Transverse colon (tissue), 4 donors: ENCODE measurements at places on chromosomes 3 and 15.

- H3K4me1 ChIP-seq: no peaks in the 10 kb centered on the region
- peak; percentile 17 for DNase-seq
- no peaks in the 10 kb centered on the region for H3K27me3 ChIP-seq
- H3K27ac ChIP-seq: no peak overlapping the region
- H3K36me3 ChIP-seq: no peaks in the 10 kb centered on the region
Observed at GRCh38 chr3:85821130-85821756, 862.5 kb downstream of the CADM2 start.

DNA sequence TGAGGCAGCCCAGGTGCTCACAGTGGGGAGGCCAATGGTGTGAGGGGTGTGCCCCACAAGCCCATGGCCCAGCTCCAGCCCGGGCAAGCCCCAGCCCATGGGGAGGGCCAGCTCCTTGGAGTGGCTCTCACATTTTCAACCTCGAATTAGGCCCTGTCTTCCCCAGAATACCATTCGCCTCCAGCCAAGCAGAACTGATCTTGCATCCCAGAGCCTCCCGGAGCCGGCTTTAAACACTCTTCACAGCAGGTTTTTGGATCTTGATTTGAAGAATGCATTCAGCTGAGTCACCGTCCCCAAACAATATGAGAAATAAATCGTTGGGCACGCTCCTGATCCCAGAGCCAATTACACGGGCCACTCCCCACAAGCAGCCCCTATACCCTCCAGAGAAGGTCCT is 23.7 kb downstream of the TPRA1 start:
- DNase-seq: no peak
- no peak overlapping the region for H3K4me3 ChIP-seq
- H3K4me1 ChIP-seq: no peaks in the 10 kb centered on the region
- H3K36me3 ChIP-seq: no peaks in the 10 kb centered on the region

DNA sequence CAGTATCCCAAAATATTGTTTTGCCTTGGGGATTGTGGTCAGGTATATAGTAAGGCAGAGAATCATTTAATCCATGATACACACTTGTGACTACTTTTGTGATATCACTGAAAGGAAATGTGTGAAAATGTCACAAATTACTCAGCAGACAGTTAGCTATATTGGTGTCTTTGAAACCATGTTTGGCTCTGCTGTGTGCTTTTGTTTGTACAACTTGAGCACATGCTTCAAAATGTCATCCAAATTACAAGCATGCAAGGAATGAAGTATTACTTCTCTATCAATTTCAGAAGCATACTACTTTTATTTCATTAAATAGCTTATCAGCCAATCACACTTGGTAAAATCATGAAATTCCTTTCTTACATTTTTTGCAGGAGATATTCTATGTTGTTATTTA is 619.0 kb upstream of the AGTR1 start:
- no peaks in the 10 kb centered on the region for H3K36me3 ChIP-seq
- no peak overlapping the region for H3K4me3 ChIP-seq
- DNase-seq: no peak
- no peaks in the 10 kb centered on the region for H3K4me1 ChIP-seq

- H3K36me3 ChIP-seq: no peaks in the 10 kb centered on the region
- DNase-seq: no peak
- H3K4me1 ChIP-seq: peaks cover 53% of the 10 kb centered on the region
- H3K27ac ChIP-seq: peak overlapping the region; percentile 98
Observed at GRCh38 chr3:33438881-33439545, 1.2 kb downstream of the UBP1 start.

DNA sequence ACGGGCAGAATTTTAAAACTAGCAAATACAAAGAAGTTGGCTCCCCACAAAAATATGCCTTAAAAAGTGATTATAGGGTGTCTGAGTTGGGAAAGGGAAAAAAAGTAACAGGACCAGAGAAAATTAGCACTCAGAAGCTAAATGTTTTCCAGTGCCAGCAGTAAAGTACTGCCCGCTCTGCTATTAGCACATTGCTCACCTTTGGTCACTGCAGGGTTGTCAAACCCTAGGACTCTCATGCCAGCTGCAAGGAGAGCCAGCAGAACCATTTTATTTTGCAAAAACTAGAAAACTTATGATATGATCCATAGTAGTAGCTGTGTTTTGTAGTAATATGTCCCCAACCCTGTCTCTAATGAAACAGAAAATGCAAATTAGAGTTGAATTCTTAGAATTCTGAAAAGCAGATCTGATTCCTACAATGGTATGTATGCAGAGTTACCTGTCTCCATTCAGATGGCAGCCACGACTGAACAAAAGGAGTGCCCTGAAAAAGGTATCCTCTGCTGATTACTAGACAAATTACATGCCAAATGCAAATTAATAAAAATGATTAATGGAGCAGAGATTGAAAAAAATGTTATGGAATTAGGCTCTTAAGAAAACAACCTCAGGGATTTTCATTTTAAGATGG is 150.3 kb downstream of the SNRK start:
- no peak overlapping the region for H3K27ac ChIP-seq
- H3K36me3 ChIP-seq: no peaks in the 10 kb centered on the region
- no peak for DNase-seq
- H3K4me3 ChIP-seq: no peak overlapping the region

- no peak overlapping the region for H3K27ac ChIP-seq
- H3K4me3 ChIP-seq: no peak overlapping the region
- DNase-seq: no peak
- H3K36me3 ChIP-seq: no peaks in the 10 kb centered on the region
Observed at GRCh38 chr15:93920204-93920603, 311.2 kb upstream of the MCTP2 start.

- no peak overlapping the region for H3K27ac ChIP-seq
- H3K27me3 ChIP-seq: no peaks in the 10 kb centered on the region
- no peak for DNase-seq
Observed at GRCh38 chr15:78142332-78142731, 6.8 kb upstream of the IDH3A start.

GRCh38 chr3:23170291-23170690 is 32.8 kb upstream of the UBE2E2 start:
- H3K4me3 ChIP-seq: no peak overlapping the region
- no peaks in the 10 kb centered on the region for H3K36me3 ChIP-seq
- no peaks in the 10 kb centered on the region for H3K4me1 ChIP-seq
- H3K27me3 ChIP-seq: no peaks in the 10 kb centered on the region
- DNase-seq: no peak
- H3K27ac ChIP-seq: no peak overlapping the region

GRCh38 chr15:92813485-92813884 is 86.6 kb upstream of the CHD2 start:
- peaks cover 43% of the 10 kb centered on the region for H3K4me1 ChIP-seq
- no peak overlapping the region for H3K27ac ChIP-seq
- H3K36me3 ChIP-seq: no peaks in the 10 kb centered on the region

GRCh38 chr3:169907944-169908343 is 3.4 kb upstream of the SAMD7 start:
- DNase-seq: no peak
- no peak overlapping the region for H3K4me3 ChIP-seq
- H3K36me3 ChIP-seq: no peaks in the 10 kb centered on the region
- H3K27ac ChIP-seq: no peak overlapping the region

GRCh38 chr15:61425934-61426333 is 196.8 kb upstream of the RORA start:
- no peak for DNase-seq
- H3K4me3 ChIP-seq: no peak overlapping the region
- no peaks in the 10 kb centered on the region for H3K4me1 ChIP-seq
- H3K27ac ChIP-seq: no peak overlapping the region

- no peak for DNase-seq
- H3K27me3 ChIP-seq: no peaks in the 10 kb centered on the region
- no peaks in the 10 kb centered on the region for H3K36me3 ChIP-seq
- H3K4me3 ChIP-seq: no peak overlapping the region
Observed at GRCh38 chr3:192907784-192908183, 9.9 kb downstream of the MB21D2 start.

- no peaks in the 10 kb centered on the region for H3K36me3 ChIP-seq
- no peaks in the 10 kb centered on the region for H3K27me3 ChIP-seq
- no peak for DNase-seq
- no peak overlapping the region for H3K4me3 ChIP-seq
- no peak overlapping the region for H3K27ac ChIP-seq
Observed at GRCh38 chr3:10936686-10937085, 55.9 kb upstream of the SLC6A1 start.

- no peaks in the 10 kb centered on the region for H3K27me3 ChIP-seq
- no peaks in the 10 kb centered on the region for H3K36me3 ChIP-seq
- no peaks in the 10 kb centered on the region for H3K4me1 ChIP-seq
- DNase-seq: no peak
- no peak overlapping the region for H3K4me3 ChIP-seq
Observed at GRCh38 chr3:114294940-114295480, 1.2 kb downstream of the TIGIT start.

DNA sequence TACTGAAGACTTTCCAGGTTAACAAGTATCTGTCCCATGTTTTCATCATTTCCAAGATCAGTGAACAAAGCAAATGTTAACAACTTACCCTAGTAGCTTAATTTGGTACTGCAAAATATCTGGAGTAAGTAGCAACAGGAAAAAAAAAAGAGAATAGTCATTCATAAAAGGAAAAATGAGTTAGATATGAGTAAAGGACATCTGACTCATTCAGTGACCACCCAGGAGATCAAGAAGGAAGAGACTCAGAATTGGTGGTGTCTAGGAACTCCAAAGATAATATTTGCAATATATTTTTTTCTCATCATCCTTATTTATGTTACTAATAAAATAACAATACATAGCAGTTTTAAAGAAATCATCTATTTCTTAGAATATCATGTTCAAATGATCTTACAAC is 253.8 kb upstream of the COL8A1 start:
- no peak for DNase-seq
- H3K36me3 ChIP-seq: no peaks in the 10 kb centered on the region
- H3K27me3 ChIP-seq: no peaks in the 10 kb centered on the region
- no peak overlapping the region for H3K27ac ChIP-seq
- H3K4me1 ChIP-seq: no peaks in the 10 kb centered on the region
- H3K4me3 ChIP-seq: no peak overlapping the region

DNA sequence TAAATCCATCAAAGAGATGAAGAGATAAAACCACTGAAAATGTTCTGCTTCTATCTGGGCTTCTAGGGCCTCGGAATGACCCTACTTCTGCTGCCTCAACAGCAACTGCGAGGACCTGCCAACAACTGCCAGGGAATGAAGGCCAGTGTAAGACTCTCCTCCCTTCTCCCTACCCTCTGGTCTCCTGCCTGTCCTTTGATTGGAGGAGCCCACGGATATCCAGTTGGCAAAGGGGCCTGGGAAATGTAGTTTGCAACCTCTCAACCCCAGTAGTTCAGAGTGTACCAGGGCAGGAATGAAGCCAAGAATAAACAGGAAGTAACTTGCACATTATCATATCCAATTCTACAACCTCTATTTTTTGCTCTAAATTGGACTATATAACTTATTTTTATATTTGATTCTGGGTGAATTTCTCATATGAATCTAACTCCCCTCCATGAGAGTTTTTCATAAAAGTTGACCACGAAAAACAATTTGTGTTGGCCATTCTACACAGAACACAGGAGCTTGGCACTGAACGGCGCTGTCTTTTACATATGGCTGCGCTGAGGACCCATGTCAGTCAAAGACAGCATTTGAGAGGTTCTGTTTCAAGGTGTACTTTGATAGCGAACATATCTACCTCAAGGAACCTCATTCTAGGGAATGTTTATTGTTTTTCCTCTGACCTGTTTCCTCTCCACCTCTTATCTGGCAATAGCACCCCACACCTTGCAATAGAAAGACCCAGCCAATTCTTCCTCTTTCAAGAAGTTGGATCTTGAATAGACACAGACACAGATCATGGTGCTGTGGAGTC is 91.1 kb upstream of the RNF7 start:
- H3K27ac ChIP-seq: no peak overlapping the region
- no peaks in the 10 kb centered on the region for H3K27me3 ChIP-seq
- no peak overlapping the region for H3K4me3 ChIP-seq
- peaks cover 7% of the 10 kb centered on the region for H3K4me1 ChIP-seq

DNA sequence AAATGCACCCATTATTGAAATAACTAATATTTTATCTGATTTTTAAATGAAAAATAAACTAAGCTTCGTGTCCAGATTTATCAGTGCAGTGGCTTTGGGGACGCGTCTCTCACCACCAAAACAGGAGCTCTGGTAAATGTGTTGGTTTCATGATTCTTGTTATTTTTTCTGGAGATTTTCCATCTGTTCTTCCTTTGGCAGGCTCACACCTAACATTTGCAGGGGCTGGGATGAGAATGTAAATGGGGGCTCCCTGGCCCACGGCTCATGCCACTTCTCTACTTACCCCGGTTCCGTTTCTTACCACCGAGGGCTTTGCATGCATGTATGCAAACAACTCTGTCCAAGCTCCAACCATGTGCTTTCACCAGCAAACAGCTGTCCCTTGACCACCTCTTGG is 30.9 kb upstream of the CA12 start:
- H3K27me3 ChIP-seq: no peaks in the 10 kb centered on the region
- no peak overlapping the region for H3K27ac ChIP-seq
- H3K4me1 ChIP-seq: no peaks in the 10 kb centered on the region
- H3K36me3 ChIP-seq: no peaks in the 10 kb centered on the region

GRCh38 chr15:51004103-51004551 is 90.6 kb downstream of the TNFAIP8L3 start:
- H3K36me3 ChIP-seq: peaks cover 8% of the 10 kb centered on the region
- no peak overlapping the region for H3K27ac ChIP-seq
- no peak for DNase-seq
- no peaks in the 10 kb centered on the region for H3K27me3 ChIP-seq
- H3K4me1 ChIP-seq: no peaks in the 10 kb centered on the region

DNA sequence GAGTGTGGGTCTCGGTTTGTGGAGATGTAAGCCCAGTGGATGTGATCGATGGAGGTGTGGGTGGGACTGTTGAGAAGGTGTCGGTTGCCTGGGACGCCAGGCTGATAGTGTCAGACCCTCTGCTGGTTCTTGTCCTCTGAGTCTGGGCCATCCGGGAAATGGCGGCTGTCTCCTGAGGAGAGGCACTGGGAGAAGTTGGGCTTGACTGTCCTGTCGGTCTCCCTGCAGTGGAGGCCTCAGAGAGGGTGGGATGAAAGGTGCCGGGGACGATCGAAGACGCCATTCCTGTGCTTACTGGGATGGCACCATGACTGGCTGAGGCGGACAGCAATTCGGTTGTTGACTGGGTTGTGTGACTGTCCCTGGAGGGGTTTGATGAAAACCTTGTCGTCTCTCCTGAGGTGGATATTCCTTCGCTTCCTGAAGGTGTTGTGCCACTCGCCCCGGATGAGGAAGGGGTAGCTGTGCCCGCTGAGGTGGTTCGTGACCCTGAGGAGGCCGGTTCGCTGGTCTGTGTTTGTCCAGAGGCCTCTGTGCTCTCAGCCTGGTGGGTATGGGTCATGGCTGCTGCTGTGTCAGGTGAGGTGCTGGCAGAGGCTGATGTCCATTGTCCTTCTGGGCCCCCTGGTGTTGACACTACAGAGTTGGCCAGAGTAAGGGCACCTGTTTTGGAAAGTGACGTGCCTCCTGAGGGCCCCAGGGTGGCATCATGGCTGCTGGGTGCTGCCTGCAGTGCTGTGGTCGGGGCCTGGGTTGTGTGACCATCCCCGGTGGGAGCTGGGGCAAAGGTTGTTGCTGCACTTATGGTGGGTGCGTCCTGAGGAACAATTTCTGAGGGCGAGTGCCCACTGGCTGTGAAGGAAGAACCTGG is 22.8 kb downstream of the MUC4 start:
- no peaks in the 10 kb centered on the region for H3K36me3 ChIP-seq
- H3K4me3 ChIP-seq: no peak overlapping the region
- no peak for DNase-seq
- no peaks in the 10 kb centered on the region for H3K4me1 ChIP-seq
- H3K27me3 ChIP-seq: no peaks in the 10 kb centered on the region
